ENCODE measurements at places on chromosomes 7 and 10.

DNA sequence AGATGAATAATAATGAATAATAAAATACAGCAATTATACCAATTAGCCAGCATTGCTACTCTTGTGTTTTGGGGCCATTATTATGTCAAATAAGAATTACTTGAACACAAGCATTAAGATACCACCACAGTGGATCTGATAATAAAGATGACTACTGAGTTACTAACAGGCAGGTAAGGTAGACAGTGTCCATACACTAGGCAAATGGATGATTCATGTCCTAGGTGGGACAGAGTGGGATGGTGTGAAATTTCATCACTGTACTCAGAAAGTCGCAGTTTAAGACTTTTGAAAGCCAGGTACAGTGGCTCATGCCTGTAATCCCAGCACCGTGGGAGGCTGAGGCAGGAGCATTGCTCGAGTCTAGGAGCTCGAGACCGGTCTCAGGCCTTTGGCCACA lies 8.7 kb upstream of the UNC5B start:
- DNase-seq: no peak

- DNase-seq: no peak
Observed at GRCh38 chr10:87761153-87761552, 56.9 kb downstream of the ATAD1 start.

DNA sequence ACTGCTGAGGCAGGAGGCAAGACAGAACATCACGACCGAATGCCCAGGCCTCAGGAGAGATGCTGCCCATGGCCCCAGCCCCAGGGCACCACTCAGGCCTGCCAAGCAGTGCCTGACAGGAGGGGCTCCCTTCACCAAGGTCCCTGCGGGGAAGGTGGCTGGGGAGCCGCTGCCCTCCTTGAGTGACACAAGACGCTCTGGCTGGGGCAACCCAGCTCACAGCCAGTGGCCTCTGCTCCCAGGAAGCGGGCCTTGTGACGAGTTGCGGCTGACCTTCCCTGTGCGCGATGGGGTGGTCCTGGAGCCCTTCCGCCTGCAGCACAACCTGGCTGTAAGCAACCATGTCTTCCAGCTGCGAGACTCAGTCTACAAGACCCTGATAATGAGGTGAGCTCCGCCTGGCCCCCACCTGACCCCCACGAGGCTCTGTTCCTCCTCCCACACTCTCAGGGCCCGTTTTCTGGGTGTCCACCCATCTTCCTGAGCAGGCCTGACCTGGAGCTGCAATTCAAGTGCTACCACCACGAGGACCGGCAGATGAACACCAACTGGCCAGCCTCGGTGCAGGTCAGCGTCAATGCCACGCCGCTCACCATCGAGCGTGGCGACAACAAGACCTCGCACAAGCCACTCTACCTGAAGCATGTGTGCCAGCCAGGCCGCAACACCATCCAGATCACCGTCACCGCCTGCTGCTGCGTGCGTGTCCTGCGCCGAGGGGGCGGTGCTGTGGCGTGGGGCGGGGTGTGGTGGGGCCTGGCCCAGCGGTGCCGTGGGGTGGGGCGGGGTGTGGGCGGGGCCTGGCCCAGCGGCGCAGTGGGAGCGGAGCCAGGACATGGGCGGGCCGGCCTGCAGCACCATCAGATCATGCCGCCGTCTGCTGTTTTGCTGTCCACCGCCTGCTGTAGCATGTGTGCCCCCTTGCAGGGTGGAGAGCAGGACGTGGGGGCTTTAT lies 12.8 kb downstream of the ZMIZ2 start:
- no peak for DNase-seq

- DNase-seq: no peak
Observed at GRCh38 chr7:128910569-128910945, at the start of gene KCP. Gene KCP, minus strand, starts transcription at chr7:128910709. Its CDS starts 33 bp downstream, at chr7:128910676.

DNA sequence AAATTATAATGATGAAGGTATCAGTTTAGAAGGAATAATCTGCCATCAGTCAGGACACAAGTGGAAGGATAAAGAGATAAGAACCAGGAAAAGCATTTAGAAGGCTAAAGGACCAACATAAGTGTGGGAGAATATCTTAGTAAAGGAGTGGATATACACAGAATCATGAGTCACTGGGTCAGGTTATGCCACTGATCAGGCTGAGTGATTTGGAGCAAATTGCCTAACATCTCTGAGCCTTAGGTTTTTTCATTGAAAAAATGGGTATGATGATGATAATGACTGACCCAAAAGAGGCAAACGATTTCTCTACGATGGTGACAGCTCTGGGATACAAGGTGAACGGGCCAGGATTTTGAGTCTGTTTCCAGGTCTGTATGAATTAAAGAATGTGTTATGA lies 2.8 kb upstream of the CUL1 start:
- DNase-seq: no peak

DNA sequence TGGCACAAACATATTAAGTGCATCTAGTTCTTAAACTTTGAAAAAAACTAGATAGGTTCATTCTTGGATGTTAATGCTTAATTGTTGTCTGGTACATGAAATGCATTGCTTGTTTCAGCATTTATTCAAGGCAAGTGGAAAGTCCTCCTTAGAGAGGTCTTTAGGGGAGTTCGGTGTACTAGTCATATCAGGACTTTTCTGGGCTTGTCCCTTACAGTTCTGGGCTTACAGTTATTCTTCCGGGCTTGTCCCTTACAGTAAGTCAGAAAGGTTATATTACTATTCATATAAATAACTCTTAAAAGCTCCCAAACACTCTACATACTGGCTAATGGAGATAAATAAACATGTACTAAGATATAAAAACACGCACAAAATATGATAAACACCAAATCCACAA lies 61.6 kb upstream of the MRLN start:
- DNase-seq: no peak

DNA sequence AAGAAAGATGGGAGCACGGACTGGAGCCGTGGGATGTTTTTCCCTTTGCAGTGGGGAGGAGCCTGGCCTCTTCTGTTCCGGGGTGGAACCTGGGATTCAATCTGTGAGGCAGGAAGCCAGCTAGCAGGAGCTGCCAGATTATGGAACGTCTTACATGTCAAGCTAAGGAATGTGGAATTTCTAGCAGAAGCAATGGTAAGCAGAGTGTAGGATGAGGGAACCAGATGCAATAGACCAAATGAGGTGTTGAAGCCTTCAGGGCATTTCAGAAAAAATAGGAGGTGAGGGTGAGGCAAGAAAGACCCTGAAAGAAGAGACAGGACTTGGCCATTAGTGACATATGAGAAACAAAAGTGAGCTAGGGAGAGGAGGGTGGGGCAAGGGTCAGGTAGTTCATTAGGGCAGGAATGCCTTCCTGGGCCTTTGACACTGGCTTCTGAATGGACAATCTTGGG lies 105.5 kb downstream of the CHN2 start:
- no peak for DNase-seq

GRCh38 chr10:8337332-8337651 lies 282.8 kb downstream of the GATA3 start:
- DNase-seq: no peak

GRCh38 chr10:89414879-89415821 lies 782 bp downstream of the IFIT5 start:
- DNase-seq: peak; percentile 43

DNA sequence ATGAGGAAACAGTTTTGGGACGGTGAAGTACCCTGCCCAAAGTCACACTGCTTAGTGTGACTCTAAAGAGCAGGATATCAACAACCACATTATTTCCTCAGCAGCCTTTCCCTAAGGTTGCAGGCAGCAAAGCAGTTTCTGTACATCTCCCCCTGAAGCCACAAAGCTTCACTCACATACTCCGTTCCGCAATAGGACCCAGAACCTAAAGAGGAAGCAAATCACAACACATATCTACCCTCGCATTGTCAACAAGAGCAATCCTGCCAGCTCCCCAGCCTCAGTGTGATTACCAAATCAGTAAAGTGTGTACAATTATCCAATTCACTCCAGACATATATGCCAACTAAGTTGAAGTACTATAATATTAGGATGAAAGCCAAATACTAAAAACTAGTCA lies 30.8 kb downstream of the VAX1 start:
- no peak for DNase-seq

- DNase-seq: no peak
Observed at GRCh38 chr10:71213761-71214440, 1.5 kb downstream of the UNC5B start.

Measured in activated CD4-positive, alpha-beta T cell treated with anti-CD3 and anti-CD28 coated beads for 1 hour (primary cell).